ENCODE measurements at places on chromosomes 12 and 14.

- no peak for DNase-seq
These were observed 237.3 kb downstream of the BCL11B start for GRCh38 chr14:99034711-99035171.

DNA sequence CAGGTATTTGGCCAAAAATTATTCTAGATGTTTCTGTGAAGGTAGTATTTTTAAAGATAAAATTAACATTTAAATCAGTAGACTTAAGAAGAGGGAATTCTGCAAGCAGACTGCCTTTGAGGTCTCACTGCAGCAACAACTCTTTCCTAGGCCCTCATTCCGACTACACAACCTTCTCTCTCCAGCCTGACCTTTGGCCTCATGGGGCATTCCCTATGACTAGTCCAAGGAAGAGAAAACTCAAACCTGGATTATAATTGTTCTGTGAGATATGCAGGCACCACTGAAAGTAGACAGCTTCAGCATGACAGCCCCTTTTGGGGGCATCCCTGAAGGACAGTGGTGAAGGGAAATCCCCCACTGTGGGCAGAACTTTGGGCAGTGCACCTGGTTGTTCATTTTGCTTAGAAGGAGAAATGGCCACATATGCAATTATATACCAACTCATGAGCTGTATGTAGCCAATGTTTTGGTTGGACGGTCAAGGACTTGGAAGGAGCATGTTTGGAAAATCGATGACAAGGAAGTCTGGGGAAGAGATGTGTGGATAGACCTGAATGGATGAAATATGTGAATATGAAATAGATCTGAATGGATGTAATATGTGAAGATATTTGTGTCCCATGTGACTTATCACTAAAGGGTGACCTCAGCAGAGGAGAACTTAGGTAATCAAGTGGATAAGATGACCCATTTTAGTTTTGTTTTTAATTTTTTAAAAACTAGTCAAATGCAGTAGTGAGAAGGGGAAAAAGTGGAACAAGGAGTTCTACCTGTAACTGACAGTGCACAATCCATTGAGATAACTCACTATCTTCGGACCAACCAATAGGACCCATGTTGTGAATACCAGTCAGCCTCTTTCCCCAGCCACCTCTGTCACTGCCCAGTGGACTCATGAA is 233.3 kb upstream of the FOXN3 start:
- no peak for DNase-seq

GRCh38 chr12:25684070-25684469 is 131.0 kb upstream of the LMNTD1 start:
- no peak for DNase-seq

DNA sequence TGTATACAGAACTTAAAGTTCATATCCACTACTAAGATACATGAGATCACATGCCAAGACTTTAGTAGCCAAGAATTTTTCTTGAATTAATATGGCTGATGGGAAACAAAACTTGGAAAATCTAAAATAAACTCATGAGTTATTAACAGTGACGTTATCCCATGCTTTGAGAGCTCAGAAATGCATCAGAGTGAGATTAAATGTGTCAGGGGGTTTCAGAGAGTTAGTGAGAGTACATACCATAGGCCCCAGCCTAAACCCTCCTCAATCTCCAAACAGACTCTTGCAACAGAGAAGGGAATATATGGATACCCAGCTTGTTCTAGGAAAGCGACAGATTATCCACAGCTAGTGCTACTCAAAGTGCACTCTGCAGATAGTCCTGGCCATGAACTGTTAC is 19.3 kb downstream of the SLC35F4 start:
- DNase-seq: no peak

DNA sequence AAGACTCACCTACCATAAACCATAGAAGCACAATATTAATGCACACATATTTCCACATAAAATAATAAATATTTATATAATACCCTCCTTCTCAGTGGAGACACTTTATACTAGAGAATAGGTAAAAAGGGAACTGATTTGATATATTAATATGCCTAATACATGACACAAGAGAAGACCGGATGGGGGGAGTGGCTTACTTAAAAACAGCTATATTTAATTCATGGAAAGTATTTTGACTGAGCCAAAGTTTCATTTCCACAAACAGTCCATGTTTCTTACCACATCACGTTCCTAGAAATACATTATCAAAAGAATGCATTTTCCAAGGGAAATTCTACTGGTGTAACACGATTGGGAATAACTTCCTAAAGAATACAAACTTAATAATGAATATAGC is 63.4 kb downstream of the ITPR2 start:
- no peak for DNase-seq

DNA sequence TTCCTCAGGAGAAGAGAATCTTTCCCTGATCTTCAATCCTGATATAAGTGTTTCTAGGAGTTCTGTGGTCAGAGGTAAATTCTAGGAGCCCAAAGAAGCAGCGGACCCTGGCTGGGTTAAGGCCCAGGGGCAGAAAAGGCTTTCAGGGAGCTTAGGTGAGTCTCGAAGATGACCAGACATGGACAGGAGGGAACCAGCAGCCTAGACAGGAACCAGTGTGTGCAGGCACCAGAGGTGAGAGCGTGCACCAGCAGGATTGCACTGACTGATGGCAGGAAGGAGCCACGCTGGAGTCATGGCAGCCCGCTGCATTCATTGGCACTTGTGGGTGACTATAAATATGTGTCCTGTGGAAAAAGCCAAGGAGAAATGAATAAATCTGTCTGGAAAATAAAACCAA is 489.9 kb downstream of the BCL11B start:
- DNase-seq: no peak

GRCh38 chr14:76810525-76810924 is 2.2 kb downstream of the ANGEL1 start:
- no peak for DNase-seq

DNA sequence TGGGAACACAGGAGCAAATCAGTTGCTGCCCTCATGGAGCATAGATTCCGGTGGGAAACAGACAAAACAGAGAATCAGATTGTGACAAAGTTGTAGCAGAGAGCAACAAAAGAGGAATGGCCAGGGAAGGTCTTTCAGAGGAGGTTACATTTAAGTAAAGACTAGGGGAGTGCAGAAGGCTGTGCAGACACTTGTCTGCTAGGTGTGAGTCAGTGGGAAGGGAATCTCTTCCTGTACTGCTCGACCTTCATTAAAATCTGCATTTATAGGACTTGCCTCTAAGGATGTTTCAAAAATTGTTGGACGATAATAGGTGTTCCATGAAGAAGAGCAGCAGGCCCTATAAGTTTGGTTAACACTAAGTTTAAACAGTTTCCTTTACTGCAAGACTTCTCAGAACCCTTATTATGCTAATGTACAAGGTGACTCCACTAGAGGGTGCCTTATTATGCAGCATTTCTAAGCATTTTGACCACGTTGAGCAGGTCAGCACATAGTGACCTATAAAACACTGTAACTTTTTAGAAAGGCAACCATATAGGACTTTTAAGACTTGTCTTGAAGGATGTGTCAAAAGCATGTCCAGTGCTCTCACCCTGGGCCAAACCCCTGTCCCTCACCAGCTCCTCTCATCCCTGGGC is 91.8 kb upstream of the RIC8B start:
- DNase-seq: no peak

DNA sequence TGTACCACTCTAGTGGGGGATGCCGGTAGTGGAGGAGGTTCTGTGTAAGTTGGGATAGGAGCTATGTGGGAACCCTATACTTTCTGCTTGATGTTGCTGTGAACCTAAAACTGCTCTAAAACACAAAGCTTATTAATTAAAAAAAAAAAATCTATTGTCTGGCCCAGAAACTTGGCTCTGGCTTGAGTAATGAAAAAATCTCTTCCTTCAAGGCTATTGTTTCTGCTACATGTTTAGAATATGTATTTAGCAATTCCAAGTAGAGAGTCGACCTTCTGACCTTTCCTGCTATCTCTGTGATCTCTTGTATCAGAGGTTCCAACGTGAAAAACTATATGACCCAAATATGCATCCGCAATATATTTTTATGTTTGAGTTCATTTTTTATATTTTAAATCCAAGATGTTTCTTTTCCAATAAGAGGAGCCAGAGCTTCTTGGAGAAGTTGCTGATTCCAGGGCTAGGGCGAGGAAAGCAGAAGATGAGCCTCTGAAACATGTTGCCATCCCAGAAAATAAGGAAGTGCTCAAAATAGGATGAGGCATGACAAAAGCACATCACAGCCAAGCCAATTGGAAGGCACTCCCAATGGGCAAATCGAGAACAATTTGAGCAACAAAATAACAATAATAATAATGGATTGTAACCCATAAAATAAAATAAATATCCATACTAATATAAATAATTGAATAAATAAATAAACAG is 184.6 kb upstream of the TMEM260 start:
- DNase-seq: no peak

- no peak for DNase-seq
These were observed 11.0 kb downstream of the HNRNPC start for GRCh38 chr14:21258005-21258888.

GRCh38 chr14:50025776-50026175 is 90.6 kb downstream of the VCPKMT start:
- no peak for DNase-seq

GRCh38 chr14:89236851-89237250 is 180.2 kb downstream of the FOXN3 start:
- no peak for DNase-seq

DNA sequence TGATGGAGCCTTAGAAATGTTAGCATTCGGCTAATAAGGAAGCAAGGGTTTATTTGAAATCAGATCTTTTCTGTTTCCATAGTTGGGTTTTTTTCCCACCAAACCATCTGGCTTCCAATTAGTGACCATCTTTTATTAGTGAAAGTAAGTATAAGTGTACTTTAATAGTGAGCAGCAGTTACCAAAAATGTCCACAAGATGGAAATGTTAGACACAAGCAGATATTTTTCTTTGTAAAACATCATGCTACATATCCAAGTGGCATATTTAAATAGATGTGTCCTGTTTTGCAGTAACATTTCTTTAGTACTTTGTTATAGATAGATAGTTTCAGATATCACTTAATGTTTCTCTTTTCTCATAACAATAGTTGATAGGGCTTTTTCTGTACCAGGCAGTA is 28.8 kb downstream of the YEATS4 start:
- no peak for DNase-seq

DNA sequence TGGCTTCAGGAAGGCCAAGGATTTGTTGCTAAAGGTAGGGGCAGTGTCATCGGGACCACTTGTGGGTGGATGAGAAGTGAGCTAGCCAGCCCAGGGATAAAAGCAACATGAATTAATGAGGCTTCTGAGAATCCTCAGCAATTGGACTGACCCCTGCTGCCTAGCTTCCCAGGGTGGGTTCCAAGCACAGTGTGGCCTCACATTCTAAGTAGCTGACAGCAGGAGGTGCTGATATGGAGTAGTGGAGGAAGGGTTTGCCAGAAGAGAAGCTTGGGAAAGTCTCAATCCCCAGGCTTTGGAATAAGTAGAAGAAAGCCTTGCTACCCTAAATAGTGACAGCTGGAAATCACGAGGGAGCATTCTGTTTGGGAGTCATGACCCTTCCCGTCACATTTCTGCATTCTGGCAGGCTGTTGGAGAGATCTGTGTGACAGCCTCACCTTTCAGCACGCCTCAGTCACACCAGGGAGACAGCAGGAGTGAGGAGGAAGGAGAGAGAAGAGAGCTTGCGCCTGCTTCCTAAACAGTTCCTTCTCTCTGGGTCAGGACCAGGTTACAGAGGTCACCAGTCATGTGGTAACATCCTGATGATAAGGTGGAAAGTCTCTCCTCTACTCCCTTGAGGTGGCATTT is 31.2 kb downstream of the DACT1 start:
- DNase-seq: no peak

DNA sequence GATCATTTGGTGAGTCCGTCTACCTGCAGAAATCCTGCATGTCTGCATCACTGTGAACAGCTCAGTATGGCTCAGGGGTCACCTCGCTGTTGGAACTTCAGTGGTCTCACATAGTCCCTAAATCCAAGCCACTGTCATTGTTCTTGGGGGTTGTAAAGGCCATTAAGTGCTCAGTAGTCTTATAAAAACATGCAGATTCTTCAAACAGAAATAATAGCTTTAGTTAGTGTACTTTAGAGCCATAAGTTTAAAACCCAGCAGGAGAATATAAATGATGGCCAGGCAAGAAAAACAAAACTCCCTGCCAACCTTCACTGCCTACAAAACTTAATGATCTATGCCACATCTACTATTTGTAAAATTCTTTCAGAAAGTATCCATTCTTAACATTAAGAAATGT is 396.3 kb downstream of the SYT1 start:
- no peak for DNase-seq

DNA sequence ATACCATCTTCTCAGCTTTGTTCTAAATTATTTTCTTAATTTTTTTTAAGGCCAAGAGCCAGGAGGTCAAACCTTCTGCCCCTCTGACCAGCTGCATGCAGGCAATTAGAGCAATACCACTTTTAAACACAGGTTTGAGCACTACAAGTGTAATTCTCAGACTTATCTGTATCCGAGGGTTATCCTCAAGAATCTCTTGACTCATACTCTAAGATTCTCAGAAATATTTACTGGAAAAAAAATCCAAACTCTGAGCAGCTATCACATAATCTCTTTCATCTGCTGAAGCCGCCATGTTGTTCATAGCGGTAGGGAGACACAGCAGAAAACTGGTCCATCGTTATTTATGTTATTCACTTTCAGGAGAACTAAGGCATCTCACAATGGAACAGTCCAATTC is 27.4 kb upstream of the PTHLH start:
- no peak for DNase-seq

DNA sequence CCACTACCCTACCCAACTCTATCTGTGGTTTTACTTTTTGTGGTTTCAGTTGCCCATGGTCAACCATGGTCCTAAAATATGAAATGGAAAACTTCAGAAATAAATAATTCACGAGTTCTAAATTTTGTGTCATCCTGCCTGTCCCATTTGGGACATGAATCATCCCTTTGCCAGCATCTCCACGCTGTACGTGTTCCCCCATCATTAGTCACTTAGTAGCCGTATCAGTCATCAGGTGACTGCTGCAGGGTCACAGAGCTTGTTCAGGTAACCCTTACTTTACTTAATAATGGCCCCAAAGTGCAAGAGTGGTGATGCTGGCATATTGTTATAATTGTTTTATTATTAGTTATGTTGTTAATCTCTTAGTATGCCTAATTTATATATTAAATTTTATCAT is 209.9 kb downstream of the ITPR2 start:
- no peak for DNase-seq

- no peak for DNase-seq
These were observed 32.5 kb upstream of the LALBA start for GRCh38 chr12:48602192-48602989.

DNA sequence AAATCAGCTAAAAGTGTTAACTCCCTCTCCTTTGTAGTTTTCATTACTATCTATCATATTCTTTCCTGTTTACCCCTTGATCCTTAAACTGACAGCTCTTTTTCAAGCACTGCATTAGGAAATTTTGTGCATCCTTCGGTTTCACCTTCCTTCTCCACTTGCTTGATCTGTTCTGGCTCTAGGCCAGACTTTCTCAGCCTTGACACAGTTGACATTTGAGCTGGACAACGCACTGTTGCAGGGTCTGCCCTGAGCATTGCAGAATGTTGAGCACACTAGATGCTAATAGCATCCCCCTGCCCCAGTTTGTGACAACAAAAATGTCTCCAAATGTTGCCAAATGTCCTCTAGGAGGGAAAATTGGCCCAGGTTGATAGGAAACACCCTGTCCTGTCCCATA is 75.4 kb upstream of the KCNJ8 start:
- no peak for DNase-seq

Data from NK-92 treated with Interleukin-12 subunit alpha and Interleukin-12 subunit beta, amount 100 ng/mL, for 24 hours (cell line).